ENCODE measurements at places on chromosomes 7 and 10.

DNA sequence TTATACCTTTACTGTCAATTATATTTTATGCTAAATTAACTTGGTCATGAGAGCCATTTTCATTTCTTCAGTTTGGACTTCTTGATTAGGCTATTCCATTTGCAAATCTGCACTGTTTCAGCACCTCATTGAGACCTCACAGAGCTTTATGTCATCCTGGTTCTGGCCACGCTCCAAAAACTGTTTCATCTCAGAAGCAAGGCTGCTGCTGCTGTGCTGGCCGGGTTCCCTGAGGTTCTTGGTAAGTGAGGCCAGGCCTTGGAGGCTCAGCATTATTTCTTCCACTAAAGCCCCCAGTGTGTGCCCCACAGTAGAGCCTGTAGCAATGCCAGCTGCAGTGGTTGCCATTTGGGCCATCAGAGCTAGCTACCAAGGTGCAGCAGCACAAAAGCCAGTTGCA is 7.8 kb upstream of the ZNF485 start:
- H3K27me3 ChIP-seq = no peaks in the 10 kb centered on the region
- DNase-seq = no peak
- H3K36me3 ChIP-seq = no peaks in the 10 kb centered on the region
- H3K4me1 ChIP-seq = no peaks in the 10 kb centered on the region

- DNase-seq = no peak
- H3K27me3 ChIP-seq = no peaks in the 10 kb centered on the region
- no peaks in the 10 kb centered on the region for H3K36me3 ChIP-seq
Measured at GRCh38 chr7:117645481-117646165, 165.8 kb downstream of the CFTR start.

GRCh38 chr10:72291019-72291532 is 17.4 kb downstream of the DDIT4 start:
- H3K36me3 ChIP-seq = no peaks in the 10 kb centered on the region
- no peak overlapping the region for H3K27ac ChIP-seq
- H3K4me1 ChIP-seq = peaks cover 3% of the 10 kb centered on the region
- no peaks in the 10 kb centered on the region for H3K27me3 ChIP-seq
- DNase-seq = no peak

DNA sequence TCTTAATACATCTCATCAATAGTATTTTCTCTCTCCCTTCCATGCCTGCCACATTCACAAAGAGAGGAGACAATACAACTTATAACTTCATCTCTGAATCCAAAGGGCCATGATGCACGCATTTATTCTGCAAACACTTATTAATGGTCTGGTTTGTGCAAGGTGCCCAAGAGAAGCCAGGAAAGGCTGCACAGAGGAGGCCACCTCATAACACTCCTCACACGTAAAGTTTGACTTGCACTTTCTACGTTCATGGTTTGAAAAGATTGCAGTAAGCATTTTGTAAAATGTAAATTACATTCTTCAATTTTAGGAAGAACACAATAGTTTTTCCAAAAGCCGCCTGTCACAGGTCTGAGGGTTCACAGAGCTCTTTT is 1.2 kb upstream of the PALS2 start:
- H3K4me3 ChIP-seq = no peak overlapping the region
- no peak for DNase-seq
- no peak overlapping the region for H3K27ac ChIP-seq
- no peaks in the 10 kb centered on the region for H3K36me3 ChIP-seq
- peaks cover 6% of the 10 kb centered on the region for H3K4me1 ChIP-seq
- no peaks in the 10 kb centered on the region for H3K27me3 ChIP-seq

DNA sequence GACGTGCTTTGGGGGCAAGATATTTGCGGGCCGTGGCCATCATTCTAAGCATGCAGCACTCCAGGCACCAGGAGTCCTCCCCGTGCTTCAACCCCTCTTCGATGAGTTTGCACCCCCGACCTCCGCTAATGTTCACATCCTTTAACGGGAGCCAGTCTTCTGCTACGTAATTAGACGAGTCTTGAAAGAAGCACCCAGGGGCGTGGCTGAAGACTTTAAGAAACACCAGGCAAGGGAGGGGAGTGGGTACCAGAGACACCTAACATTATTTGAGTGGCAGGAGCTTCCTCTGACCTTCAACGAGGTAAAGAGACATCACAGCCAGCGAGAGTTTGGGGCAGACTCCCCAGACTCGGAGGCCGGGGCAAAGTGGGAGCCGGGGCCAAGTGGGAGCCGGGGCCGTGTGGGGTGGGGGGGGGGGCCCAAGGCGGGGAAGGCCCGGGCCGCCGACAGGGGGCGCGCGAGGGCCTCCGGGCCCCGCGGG is 31.1 kb upstream of the TOMM7 start:
- peak overlapping the region; percentile 20 for H3K4me3 ChIP-seq
- no peaks in the 10 kb centered on the region for H3K27me3 ChIP-seq
- no peak for DNase-seq
- peaks cover 4% of the 10 kb centered on the region for H3K4me1 ChIP-seq
- H3K27ac ChIP-seq = no peak overlapping the region

DNA sequence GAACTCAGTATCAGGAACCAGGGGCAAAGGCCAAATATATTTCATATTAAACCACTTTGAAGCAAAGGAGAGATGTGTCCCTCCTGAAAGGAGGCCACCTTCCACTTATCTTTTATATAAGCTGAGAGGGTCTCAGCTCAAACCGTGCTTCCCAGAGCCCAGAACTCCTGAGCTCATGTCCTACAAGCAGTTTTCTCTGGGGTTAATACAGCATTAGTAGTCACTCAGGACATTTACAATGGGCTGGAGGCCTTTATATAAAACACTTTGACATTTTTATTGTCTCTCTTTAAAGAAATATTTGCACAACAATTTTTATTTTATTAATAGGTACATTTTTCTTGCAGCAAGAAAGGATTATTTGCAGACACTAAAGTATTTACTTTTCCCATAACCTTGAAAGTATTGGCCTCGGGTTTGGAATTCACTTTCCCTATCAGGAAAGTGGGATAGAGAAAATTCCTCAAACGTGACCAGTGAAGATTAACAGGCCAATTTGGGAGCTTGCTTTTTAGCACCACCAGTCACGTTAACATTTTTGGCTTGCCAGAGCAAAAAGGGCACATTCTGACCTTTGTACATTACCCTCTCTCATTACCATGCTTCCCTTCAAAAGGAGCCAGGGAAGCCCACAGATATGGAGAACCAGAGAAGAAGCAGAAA is 464.9 kb upstream of the NRP1 start:
- no peaks in the 10 kb centered on the region for H3K27me3 ChIP-seq
- no peaks in the 10 kb centered on the region for H3K36me3 ChIP-seq
- H3K4me1 ChIP-seq = 0 out of 2 replicates have a peak, but pooled peaks cover 1% of the 10 kb centered on the region
- no peak for DNase-seq

- H3K4me1 ChIP-seq = no peaks in the 10 kb centered on the region
- H3K27ac ChIP-seq = no peak overlapping the region
- no peaks in the 10 kb centered on the region for H3K36me3 ChIP-seq
- no peak overlapping the region for H3K4me3 ChIP-seq
Measured at GRCh38 chr7:158167373-158167772, 420.2 kb downstream of the PTPRN2 start.

GRCh38 chr7:135842446-135843179 is 94.0 kb upstream of the FAM180A start:
- no peak for DNase-seq
- H3K4me3 ChIP-seq = no peak overlapping the region
- H3K4me1 ChIP-seq = no peaks in the 10 kb centered on the region
- no peaks in the 10 kb centered on the region for H3K36me3 ChIP-seq
- no peaks in the 10 kb centered on the region for H3K27me3 ChIP-seq
- no peak overlapping the region for H3K27ac ChIP-seq

GRCh38 chr7:78765943-78766729 is 687.3 kb downstream of the MAGI2 start:
- H3K4me1 ChIP-seq = no peaks in the 10 kb centered on the region
- DNase-seq = no peak
- H3K27ac ChIP-seq = no peak overlapping the region
- H3K4me3 ChIP-seq = no peak overlapping the region
- no peaks in the 10 kb centered on the region for H3K36me3 ChIP-seq

GRCh38 chr10:133461841-133462240 is 8.1 kb downstream of the SCART1 start:
- no peaks in the 10 kb centered on the region for H3K4me1 ChIP-seq
- no peaks in the 10 kb centered on the region for H3K36me3 ChIP-seq
- H3K27ac ChIP-seq = no peak overlapping the region
- no peak for DNase-seq

- H3K27ac ChIP-seq = no peak overlapping the region
- DNase-seq = no peak
- H3K4me3 ChIP-seq = no peak overlapping the region
Measured at GRCh38 chr7:1843271-1843861, 173.3 kb downstream of the ELFN1 start.

GRCh38 chr10:95133016-95133752 is 60.9 kb upstream of the ACSM6 start:
- no peaks in the 10 kb centered on the region for H3K36me3 ChIP-seq
- H3K27me3 ChIP-seq = no peaks in the 10 kb centered on the region
- peak; percentile 94 for DNase-seq
- H3K4me3 ChIP-seq = no peak overlapping the region
- H3K27ac ChIP-seq = no peak overlapping the region
- H3K4me1 ChIP-seq = no peaks in the 10 kb centered on the region

DNA sequence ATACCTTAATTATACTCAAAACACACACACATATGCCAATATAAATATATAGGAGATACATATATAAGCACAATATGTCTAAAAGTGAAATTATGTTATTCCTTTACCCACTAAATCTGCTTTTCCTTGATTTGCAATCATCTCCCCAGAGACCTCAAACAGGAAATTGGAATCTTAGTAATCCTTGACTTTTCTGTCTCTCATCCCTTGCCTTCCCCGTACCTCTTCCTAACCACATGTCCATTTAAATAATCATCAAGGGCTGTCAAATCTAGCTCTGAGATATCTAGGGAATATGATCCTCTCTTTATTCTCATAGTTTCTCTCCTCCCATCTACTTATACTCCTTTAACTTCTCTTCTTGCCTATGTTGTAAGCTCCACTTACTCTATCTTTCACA is 336.6 kb downstream of the HGF start:
- no peak for DNase-seq
- H3K36me3 ChIP-seq = no peaks in the 10 kb centered on the region
- no peak overlapping the region for H3K27ac ChIP-seq
- H3K4me3 ChIP-seq = no peak overlapping the region
- no peaks in the 10 kb centered on the region for H3K27me3 ChIP-seq
- no peaks in the 10 kb centered on the region for H3K4me1 ChIP-seq

DNA sequence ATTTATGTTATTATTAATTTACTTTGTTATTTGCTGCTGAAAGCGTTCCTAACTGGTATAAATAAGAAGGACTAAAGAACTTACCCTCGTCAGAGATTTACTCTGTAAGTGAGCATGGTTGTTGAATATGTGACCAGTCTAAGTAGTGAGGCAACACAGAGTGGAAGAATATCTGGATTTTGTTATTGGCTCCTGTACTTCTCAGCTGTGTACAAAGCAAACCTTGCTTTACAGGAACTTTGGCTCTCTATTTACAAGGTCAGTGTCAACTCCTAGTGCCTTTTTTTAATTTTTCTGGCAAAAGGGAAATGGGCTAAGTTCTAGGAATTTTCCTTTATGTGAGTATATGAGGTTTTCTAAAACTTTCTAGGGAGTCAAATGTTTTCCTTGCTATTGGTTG is 35.6 kb downstream of the PDK4 start:
- no peak for DNase-seq
- H3K27ac ChIP-seq = no peak overlapping the region
- no peaks in the 10 kb centered on the region for H3K36me3 ChIP-seq
- H3K4me3 ChIP-seq = no peak overlapping the region

- H3K36me3 ChIP-seq = no peaks in the 10 kb centered on the region
- no peak overlapping the region for H3K4me3 ChIP-seq
- no peaks in the 10 kb centered on the region for H3K27me3 ChIP-seq
- H3K27ac ChIP-seq = no peak overlapping the region
Measured at GRCh38 chr10:74896788-74897527, 70.6 kb downstream of the KAT6B start.

- H3K27me3 ChIP-seq = no peaks in the 10 kb centered on the region
- H3K4me1 ChIP-seq = no peaks in the 10 kb centered on the region
- H3K36me3 ChIP-seq = no peaks in the 10 kb centered on the region
- H3K4me3 ChIP-seq = no peak overlapping the region
- H3K27ac ChIP-seq = no peak overlapping the region
Measured at GRCh38 chr7:13508586-13508985, 480.9 kb downstream of the ETV1 start.

GRCh38 chr7:41010418-41010817 is 692.5 kb downstream of the INHBA start:
- no peaks in the 10 kb centered on the region for H3K36me3 ChIP-seq
- H3K27ac ChIP-seq = no peak overlapping the region
- no peaks in the 10 kb centered on the region for H3K27me3 ChIP-seq
- DNase-seq = no peak

GRCh38 chr7:47496056-47496665 is 85.8 kb downstream of the TNS3 start:
- H3K4me1 ChIP-seq = peaks cover 4% of the 10 kb centered on the region
- H3K27ac ChIP-seq = no peak overlapping the region
- H3K27me3 ChIP-seq = no peaks in the 10 kb centered on the region
- H3K36me3 ChIP-seq = no peaks in the 10 kb centered on the region
- no peak overlapping the region for H3K4me3 ChIP-seq

GRCh38 chr10:112817981-112818777 is 131.9 kb upstream of the TCF7L2 start:
- 0 out of 2 replicates have a peak, but pooled peaks cover 4% of the 10 kb centered on the region for H3K4me1 ChIP-seq
- no peaks in the 10 kb centered on the region for H3K36me3 ChIP-seq
- no peaks in the 10 kb centered on the region for H3K27me3 ChIP-seq
- no peak for DNase-seq
- H3K27ac ChIP-seq = no peak overlapping the region
- H3K4me3 ChIP-seq = no peak overlapping the region

DNA sequence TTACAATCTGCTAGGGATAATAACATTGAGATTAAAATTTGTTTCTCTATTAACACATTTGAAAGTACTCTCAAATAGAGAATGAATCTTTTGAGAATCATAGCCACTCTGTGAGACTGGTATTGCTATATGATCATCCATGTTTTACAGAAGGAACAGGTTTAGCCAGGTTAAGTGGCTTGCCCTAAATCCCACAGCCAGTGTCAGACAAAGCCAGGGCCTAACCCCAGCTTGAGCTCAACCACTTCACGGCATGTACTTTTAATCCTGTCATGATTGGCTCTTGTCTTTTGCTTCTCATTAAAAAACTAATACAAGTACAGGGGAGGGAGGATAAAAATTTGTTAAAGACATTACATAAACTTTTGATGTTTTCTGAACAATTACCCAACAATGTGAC is 3.8 kb upstream of the ZNRF2 start:
- no peaks in the 10 kb centered on the region for H3K27me3 ChIP-seq
- no peaks in the 10 kb centered on the region for H3K4me1 ChIP-seq
- H3K4me3 ChIP-seq = no peak overlapping the region
- no peaks in the 10 kb centered on the region for H3K36me3 ChIP-seq
- H3K27ac ChIP-seq = no peak overlapping the region
- no peak for DNase-seq

- DNase-seq = peak; percentile 39
- H3K36me3 ChIP-seq = no peaks in the 10 kb centered on the region
- no peak overlapping the region for H3K4me3 ChIP-seq
- H3K27me3 ChIP-seq = no peaks in the 10 kb centered on the region
Measured at GRCh38 chr7:133230591-133231194, 22.2 kb upstream of the EXOC4 start.

DNA sequence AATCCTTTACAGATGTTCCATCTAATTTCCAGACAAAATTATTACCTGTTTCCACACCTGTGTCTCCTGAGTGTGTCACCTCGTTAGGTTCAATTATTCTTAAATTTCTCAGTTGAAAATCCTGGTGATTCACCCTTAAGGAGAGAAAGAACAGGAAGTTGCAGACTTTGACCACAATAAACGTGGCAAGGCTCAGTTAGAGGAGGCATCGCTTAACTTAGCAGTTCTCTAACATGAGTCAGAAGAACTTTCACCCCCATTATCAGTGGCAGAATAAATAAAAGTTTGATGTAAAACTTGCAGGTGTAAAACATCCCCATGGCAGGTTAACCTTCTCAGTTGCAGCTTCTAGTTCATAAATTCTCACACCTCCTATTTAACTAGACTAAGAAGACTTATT is 8.3 kb downstream of the XPNPEP1 start:
- H3K36me3 ChIP-seq = no peaks in the 10 kb centered on the region
- no peak for DNase-seq
- no peak overlapping the region for H3K27ac ChIP-seq
- no peaks in the 10 kb centered on the region for H3K27me3 ChIP-seq
